ENCODE measurements at places on chromosomes 16 and 17.

- DNase-seq, result no peak
Observed at GRCh38 chr16:79792664-79793351, 192.3 kb upstream of the MAF start.

DNA sequence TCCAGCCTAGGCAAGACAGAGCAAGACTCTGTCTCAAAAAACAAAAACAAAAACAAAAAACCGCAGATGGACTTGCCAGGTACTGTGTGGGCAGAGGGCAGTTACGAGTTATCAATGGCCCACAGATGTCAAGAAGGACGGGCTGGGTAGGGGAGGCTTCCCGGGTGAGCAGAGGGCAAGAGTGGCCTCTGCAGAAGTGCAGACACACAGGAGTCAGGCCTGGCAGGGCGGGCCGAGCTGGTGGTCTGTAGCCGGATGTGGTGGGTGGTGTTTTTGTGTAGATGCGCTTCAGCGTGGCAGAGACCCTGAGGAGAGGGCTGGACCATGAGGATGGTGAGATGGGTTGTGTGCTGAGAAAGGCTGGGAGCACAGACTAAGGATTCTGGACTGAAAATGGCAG, 44.9 kb upstream of the KDM6B start:
- no peak for DNase-seq

- DNase-seq, result no peak
Observed at GRCh38 chr16:86798247-86799041, 220.1 kb downstream of the FOXL1 start.

GRCh38 chr17:68714676-68715075, 113.5 kb upstream of the FAM20A start:
- DNase-seq, result no peak

- no peak for DNase-seq
Observed at GRCh38 chr17:75036643-75037268, 10.0 kb downstream of the ATP5PD start.

DNA sequence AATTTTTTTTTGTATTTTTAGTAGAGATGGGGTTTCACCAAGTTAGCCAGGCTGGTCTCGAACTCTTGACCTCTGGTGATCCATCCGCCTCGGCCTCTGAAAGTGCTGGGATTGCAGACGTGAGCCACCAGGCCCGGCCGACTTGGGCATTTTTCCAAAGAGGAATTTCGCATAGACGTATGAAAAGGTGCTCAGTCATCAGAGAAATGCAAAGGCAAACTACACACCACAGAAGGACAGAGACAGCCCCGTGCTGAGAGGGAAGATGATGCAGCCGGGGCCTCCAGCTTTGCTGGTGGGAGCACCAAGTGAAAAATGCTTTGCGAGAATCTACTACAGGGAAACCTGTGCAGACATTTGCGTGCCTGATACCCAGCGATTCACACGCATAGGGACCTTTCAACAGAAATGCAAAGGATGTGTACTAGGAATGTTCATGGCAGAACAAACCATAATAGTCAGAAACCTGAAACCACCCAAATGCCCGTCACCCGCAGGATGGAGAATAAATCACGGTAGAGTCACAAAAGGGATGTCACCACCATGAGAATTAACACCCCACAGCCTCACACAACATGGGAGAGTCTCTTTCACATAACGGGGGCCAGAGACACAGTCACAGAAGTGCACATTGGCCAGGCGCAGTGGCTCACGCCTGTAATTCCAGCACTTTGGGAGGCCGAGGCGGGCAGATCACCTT, 5.2 kb downstream of the RAB40B start:
- DNase-seq, result no peak

DNA sequence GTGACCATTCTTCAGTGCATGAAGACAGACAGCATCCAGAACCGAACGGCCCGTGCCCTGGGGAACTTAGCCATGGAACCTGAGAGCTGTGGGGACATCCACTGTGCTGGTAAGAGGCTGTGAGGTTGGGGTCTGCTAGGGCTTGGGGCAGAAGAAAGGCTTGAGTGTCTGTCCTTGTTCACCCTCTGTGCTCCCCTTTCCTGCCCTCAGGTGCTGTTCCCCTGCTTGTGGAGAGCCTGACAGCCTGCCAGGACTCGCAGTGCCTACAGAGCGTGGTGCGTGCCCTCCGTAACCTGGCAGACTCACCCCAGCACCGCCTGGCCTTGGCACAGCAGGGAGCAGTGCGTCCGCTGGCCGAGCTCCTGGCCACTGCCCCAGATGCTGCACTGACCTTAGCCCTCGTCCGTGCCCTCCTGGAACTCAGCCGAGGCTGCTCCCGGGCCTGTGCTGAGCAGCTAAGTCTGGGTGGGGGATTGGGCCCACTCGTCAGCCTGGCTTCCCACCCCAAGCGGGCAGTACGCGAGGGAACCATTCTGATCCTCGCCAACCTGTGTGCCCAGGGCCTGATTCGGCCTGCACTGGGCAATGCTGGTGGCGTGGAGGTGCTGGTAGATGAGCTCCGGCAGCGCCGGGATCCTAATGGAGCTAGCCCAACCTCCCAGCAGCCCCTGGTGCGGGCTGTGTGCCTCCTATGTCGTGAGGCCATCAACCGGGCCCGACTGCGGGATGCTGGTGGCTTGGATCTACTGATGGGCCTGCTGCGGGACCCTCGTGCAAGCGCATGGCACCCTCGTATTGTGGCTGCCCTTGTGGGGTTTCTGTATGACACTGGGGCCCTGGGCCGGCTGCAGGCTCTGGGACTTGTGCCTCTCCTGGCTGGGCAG, 2.9 kb downstream of the ARMC5 start:
- DNase-seq, result no peak

GRCh38 chr17:44922136-44922535, 6.8 kb upstream of the GFAP start:
- no peak for DNase-seq

- no peak for DNase-seq
Observed at GRCh38 chr17:63139356-63139755, 173.3 kb downstream of the TANC2 start.

DNA sequence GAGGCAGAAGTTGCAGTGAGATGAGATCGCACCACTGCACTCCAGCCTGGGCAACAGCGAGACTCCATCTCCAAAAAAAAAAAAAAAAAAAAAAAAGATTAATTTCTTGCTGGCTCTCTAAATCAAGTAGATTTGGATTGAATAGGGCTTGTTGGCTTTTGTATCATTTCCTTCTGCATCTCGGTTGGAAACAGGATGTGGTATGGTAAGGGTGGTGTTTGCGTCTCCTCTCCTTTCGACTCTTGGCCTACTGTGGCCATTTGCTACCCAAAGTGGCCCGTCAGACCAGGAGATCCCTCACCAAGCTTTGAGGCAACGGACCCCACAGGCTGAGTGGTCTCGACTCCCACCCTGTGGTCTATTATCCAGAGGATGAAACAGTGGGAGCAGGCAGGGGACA, 168.0 kb upstream of the IRX3 start:
- no peak for DNase-seq

DNA sequence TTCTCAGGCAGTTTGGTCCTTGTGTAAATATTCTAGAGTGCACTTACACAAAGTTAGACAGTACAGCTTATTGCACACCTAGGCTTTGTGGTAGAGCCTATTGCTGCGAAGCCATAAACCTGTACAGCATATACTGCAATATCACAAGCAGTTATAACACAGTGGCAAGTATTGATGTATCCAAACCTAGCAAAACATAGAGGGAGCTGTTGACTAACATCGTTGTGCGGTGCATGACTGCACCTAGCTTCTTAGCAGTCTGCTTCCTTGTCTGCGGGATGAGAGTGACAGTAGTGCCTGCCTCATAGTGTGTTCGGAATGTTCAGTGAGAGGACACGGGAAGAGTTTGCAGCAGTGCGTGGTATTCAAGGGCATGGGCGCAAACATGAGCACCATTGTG, 78.9 kb downstream of the MPRIP start:
- DNase-seq, result no peak

DNA sequence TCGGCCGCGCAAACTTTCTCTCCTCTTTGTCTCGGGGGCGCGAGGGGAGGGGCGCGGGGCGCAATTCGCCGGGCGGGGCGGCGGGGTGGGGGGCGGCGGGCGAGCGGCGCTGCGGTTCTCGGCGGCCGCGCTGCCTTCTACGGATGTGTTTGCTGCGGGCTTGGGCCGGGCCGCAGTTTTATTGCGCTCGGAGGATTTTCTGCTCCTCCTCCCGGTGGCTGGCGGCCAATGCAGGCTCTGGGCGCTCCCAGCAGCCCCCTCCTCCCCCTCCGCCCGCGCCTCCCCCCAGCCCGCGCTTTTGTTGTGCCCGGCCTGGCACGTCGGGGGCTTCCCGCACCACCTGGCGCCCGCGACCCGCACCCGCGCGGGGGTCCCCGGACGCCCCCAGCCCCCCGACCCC, at the start of gene TIMP2:
TIMP2 (minus strand) TSS at position 154 of the 400 bp plus-strand sequence. CDS start 299 bp downstream, outside the sequence.
- DNase-seq, result peak; percentile 77

DNA sequence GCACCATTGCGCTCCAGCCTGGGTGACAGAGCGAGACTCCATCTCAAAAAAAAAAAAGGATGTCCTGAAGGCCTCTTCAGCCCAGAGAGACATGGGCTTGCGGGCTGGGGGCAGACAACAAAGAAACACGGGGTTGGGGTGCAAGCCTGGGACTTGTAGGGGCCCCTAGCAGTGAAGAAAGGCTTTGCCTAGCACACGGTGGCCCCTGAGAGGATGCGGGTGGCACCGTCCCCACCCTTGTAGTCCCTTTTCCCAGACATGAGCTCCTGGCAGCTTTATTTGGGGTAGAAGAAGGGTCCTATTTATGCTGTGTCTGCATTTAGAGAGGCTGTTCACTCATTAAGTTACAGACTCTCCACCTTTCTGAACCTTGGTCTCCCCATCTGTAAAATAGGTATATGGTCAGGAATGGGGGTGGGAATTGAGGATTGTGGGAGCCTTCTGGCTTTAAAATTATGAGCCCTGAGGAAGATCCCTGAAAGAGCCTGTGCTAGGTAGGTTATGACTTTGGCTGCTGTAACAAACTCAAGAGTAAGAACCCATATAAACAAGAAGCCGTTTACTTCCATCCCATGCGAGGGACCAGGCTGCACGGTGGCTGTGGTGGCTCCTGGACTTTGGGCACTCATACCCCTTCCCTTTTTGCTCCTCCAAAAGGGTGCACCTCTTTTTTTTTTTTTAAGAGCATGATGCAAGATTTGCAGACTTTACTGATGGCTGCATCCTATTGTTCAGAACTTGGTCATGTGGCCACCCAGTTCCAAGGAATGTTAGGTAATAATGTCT, 20.6 kb upstream of the ADGRG1 start:
- no peak for DNase-seq

GRCh38 chr16:27107185-27107592, 40.5 kb downstream of the C16orf82 start:
- DNase-seq, result no peak

DNA sequence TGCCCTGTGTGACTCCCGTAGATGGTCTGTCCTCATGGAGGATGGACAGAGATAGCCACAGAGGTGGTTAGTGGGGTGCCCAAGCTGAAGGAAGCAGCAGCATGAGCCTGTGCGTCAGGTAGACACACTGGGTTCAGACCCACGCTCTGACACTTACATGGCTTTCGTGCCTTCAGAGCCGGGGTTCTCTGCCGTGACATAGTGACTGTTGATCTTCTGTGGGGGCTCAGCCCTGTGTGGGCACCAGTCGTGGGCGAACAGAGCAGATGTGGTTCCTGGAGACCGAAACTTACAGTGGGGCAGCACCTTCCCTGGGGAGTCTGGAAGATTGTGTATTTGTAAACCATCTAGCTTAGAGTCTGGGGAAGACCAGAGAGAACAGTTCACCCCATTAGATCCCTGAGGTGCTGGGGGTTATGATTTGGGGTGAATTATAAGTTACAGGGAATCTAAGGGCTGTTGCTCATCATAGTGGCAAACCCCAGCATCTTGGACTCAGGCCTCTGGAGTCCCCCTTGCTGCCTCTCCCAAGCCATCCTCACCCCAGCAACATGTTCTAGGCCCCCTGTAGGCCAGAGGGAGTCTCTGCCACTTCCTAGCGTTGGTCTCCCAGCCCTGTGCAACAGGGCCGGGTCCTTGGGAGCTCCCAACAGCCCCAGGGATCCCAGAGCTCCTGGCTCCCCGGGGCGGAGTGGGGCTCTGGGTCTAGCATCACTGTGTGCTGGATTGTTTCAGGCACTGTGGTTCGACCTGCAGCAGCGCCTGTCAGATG, 28.6 kb downstream of the NECAB2 start:
- no peak for DNase-seq

DNA sequence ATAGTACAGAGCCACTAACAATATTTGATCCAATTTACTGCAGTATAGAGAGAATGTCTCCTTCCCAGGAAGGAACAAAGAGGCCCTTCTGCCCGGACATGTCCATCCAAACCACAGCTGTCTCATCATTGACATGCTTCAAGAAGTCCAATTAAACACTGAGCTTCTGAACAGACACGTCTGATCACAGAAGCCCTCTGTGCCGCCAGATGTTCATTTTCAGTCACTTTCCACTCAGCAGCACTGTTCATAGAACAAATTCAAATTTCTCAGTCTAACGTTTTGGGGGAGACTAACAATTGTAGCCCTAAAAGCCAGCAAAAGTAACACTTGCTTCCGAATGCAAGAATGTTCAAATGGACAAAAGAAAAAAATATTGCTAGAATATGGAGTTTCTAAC, 15.3 kb downstream of the ZC3H7A start:
- no peak for DNase-seq

DNA sequence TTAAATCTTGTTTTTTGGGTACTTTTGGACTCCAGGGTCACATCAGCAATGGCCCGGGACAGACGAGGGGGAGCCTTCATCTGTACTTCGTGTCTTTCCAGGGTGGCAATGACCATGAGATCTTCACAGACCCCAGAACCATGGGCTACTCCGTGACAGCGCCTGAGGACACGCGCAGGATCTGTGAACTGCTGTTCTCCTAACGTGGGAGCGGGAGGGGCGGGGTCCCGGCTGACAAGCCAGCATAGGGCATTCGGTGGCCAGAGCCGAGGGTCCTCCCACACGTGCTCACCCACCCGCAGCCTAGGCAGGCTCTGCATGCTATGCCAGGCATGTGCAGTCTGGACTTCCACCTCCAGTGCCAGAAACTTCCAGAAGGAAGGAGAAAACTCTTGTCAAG, 21.2 kb downstream of the CARHSP1 start:
- no peak for DNase-seq

GRCh38 chr17:66676421-66676820, 158.5 kb upstream of the CACNG5 start:
- no peak for DNase-seq

GRCh38 chr17:74960570-74961342, 11.8 kb downstream of the HID1 start:
- peak; percentile 58 for DNase-seq

- no peak for DNase-seq
Observed at GRCh38 chr17:32849879-32850278, 27.0 kb downstream of the MYO1D start.

- DNase-seq, result no peak
Observed at GRCh38 chr16:20181416-20181815, 107.7 kb upstream of the GPR139 start.

GRCh38 chr17:77323413-77324171, 182.8 kb downstream of the SEC14L1 start:
- peak; percentile 15 for DNase-seq
